ENCODE measurements at places on chromosomes 4 and X.

GRCh38 chr4:91829531-91829930 lies 474.2 kb upstream of the GRID2 start:
- no peak for DNase-seq

DNA sequence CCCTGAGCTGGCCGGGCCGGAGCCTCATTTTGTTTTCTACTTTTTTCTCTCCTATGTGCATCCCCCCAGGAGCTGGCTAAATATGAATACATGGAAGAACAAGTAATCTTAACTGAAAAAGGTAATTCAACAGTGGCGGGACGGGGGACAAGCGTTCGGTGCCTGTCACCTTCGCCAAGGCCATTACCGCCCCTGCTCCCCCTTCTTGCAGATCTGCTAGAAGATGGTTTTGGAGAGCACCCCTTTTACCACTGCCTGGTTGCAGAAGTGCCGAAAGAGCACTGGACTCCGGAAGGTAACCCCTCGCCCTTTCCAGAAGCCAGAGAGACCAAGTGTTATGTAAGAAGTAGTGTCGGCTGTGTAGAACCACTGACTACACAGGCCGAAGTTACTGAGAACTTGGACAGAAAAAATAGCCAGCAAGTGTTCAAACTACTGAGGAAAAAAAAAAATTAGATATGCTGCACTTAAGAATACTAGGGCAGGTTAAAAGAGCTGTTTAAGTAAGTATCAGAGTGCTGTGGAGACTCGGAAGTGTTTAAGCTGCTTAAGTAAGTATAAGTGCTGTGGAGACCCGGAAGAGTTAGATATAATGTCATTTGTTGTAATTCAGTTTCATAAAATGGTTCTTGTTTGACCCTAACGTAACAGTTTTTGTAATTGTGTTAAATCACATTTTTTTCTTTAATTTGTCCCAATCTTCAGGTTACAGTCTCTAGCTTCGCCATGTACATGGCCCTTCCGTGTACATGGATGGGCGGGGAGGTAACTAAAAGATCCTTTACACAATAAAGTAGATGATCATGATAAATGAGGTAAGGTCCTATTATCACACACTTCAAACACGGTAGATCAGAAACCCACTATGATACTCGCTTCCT lies 856 bp downstream of the SAT1 start:
- DNase-seq: no peak

- no peak for DNase-seq
These were observed 418.9 kb upstream of the RPS6KA3 start for GRCh38 chrX:20685652-20686051.

GRCh38 chrX:80812176-80812575 lies 2.5 kb upstream of the BRWD3 start:
- peak; percentile 37 for DNase-seq

DNA sequence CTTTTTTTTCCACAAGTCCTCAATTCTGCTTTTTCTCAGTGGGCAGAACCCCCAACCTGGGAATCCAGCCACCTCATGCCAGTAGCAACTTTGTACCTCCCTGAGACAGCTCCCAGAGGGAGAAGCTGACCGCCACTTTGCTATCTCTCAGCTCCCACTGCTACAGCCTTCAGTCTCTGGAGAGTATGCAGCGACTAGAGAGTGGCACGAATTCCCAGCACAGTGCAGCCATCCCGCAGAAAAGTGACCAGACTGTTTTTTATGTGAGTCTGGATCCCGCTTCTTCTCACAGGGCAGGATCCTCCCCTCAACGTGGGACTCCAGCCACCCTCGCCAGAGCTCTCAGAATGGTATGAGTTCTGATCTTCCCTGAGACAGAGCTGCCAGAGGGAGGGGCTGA lies 1234.6 kb downstream of the FAM133A start:
- no peak for DNase-seq

DNA sequence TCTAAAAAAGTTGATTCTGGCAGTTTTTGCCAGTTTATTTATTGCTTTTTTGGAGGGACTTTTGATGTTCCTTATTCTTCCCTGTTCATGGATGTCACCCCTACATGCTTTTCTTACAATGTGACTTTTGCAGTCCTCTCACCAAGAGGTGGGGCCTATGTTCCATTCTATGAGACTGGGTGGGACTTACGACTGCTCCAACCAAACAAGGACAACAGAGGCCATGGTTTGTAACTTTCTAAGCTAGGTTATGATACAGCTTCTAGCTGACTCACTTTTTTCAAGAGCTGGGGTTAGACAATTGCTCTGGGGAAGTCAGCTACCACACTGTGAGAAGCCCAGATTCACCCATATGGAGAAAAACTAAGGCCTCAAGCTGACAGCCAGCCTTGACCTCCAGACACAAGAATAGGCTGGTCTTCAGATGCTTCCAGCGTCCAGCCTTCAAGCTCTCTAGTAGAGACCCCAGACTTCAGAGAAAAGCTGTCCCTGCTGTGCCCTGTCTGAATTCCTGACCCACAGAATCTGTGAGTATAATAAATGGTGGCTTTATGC lies 39.5 kb downstream of the ENOPH1 start:
- no peak for DNase-seq

DNA sequence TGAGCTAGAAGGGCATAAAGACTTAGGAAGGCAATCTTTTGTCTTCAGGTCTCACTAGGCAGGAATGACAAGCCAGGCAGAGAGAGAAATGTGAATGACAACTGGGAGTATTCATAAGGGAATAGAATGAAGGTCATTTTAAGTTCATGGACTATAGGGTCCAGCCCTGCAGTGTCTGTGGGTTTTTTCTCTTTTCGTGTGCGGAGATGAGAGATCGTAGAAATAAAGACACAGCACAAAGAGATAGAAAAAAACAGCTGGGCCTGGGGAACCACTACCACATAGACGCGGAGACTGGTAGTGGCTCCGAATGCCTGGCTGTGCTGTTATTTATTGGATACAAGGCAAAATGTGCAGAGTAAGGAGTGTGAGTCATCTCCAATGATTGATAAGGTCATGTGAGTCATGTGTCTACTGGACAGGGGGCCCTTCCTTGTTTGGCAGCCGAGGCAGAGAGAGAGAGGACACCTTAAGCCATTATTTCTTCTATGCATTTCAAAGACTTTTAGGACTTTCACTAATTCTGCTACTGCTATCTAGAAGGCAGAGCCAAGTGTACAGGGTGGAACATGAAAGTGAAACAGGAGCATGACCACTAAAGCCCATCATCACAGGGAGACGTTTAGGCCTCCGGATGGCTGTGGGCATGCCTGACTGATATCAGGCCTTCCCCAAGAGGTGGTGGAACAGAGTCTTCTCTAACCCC lies 921.8 kb upstream of the PCDH10 start:
- DNase-seq: no peak

- DNase-seq: no peak
These were observed 997 bp downstream of the NKX1-1 start for GRCh38 chr4:1405254-1405635.

- DNase-seq: no peak
These were observed 185.2 kb upstream of the RPS6KA3 start for GRCh38 chrX:20451929-20452328.

- no peak for DNase-seq
These were observed 71.5 kb upstream of the MSANTD1 start for GRCh38 chr4:3177426-3177825.

DNA sequence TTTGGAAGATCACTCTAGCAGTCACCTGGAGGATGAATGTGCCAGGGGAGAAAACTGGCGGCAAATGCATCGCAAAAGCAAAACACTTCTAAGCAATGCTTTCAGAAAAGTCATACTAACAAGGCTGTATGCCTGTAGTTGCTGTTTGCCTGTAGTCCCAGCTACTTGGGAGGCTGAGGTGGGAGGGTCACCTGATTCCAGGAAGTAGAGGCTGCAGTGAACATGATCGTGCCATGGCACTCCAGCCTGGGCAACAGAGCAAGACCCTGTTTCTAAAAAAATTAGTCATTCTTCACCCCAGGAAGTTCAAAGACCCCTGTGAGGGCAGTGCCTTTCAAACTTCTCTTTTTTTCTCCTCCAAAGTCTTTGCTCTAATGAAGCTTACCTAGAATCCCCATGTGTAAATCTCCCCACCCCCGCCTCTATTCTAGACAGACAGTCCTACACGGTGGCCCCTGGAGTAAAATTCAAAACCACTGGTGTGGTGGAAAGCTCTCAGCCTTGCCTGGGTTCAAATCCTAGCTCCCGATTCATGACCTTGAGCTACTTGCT lies 5.5 kb downstream of the SOWAHD start:
- no peak for DNase-seq

GRCh38 chr4:17875402-17876070 lies 64.8 kb downstream of the NCAPG start:
- DNase-seq: no peak

- no peak for DNase-seq
These were observed 21.7 kb upstream of the TMEM33 start for GRCh38 chr4:41913509-41913908.

DNA sequence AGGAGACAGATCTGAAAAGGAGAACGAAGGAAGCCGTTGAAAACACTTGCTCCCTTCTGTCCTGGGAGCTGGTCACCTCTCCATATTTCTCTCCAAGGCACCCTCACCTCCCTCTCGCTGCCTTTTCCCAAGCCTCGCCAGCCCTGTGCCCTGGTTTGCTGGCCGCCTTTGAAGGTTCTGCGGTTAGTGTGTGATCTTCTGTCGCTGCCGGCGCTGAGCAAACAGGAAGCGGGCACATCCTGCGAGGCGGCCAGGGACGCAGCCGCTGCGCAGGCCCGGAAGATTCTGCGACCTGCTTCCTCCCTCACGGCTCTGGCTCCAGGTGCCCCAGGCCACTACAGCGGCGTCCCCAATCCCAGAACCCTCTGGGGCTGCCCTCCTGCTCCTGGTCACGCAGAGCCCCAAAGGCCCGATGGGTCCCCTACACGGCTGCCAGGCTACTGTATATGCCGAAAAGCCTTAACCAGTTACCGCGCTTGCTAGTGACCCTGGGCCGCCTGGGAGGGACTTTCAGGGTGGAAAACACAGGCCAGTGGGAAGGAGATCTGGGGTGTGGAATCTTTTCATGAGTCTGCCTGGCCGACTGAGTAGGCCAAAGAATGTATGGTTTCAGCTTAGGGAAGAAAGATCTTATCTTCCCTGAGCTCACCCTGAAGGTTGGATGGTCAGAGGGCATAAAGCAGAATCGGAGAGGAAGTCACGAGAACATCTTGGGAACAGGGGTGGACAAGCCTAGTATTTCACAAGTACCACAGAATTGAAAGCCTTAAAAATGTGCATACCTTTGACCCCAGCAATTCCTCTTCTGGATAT lies 2.3 kb upstream of the SASH3 start:
- peak; percentile 83 for DNase-seq

DNA sequence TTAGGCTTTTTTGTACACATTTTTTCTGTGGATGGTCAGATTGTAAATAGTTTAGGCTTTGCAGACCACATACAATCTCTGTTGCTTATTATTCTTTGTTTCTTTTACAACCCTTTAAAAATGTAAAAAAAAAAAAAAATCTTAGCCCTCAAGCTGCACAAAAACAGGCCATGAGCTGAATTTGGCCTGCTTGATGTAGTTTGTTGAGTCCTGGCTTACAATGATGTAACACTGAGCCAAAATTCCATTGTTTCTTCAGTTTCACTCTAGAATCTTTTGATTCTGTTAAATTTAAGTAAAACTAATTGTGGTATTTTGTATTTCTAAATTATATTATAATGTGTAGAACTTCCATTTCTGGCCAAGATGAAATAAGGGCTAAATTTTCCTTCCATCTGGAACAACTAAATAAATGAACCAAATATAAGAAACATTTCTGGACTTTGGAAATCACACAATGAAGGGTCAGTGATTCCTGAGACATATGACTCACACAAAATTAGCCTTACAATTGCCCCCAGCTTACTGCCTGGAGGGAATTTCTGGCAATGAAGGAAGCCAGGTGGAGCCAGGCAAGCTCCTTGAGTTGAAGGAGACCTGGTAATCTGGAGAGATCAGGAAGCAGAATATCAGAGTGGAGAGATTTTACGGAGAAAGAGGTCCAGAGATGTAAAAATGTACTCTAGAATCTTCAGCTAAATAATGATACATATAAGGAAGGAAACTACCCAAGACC lies 29.8 kb downstream of the IQCM start:
- DNase-seq: no peak

DNA sequence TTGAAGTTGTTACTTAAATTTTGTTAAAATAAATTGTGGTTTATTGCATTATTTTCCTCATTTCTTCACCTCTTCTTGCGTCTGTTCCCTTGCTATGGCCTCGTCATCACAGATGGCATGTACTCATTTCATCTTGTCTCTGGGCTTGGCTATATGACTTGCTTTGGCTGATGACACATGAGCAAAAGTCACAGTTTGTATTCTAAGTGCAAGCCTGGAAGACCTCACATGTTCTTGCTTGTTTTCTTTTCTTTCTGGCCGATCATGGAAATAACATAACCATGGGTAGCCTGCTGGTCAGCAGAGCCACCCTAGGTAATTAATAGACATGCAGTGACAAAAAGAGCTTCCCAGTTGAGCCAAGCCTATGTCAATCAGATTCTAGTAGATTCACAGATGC lies 527.9 kb downstream of the SPRY1 start:
- DNase-seq: no peak

GRCh38 chrX:10537308-10537707 lies 83.1 kb downstream of the MID1 start:
- no peak for DNase-seq

DNA sequence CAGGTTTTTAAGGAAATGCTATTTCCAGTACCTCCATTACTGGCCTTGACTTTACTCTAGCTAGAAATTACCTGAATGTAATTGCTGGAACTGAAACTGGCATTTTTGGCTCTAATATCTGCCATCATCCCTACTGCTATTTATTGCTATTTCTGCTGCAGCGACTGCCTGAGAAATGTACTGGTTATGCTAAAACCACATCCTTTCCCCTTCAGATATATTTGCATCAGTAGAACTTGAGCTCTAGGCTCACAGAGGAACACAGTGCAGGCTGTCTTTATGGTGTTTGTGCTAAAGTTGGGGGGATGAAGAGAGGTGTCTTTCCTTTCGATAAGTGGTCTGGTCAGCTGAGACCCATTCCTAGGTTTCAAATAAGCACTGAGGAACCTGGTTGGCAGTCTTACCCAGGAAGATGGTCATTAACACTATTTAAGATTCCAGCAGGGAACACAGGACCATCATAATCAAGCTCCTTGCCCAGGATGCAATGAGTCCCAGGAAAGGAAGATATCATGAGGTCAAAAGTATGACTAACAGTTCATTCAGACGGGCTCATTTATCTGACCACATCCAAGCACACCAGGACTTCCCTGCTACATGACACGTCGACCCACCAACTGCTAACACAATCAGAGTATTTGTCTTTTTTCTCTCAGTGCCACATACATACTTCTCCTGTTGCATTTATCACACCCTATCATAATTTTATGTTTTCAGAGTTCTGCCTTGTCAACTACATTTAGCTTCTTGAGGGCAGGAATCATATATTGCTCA lies 137.4 kb downstream of the GABRA3 start:
- DNase-seq: no peak

DNA sequence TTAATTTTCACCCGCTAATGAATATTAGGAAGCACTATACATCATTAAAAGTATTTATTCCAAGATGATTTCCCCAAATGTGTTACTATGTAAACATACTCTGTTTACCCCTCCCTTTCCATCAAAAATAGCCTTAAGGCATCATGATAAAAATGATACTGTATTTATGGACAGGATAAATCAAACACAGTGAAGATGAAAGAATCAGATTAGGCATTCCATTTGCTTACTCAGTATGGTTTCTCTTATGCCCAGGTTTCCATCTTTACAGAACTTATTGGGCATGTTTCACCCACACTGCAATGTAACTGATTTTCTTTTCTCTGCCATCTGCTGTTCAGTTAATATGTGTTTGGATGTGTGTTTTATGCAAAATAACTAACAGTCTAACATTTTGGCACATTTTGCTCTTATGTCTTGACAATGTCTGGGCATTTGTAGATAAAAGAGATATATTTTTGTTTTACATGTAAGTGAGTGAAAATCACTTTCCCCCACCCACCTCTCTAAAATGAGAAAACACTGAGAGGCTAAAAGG lies 445.2 kb downstream of the RPA4 start:
- DNase-seq: no peak

Measured in inflammatory macrophage treated with lipopolysaccharide for 1 hour (primary cell).